A673 (cell line): ENCODE measurements at places on chromosomes 5 and 9.
A peak's percentile ranks its signal among the peaks of the same experiment; 100 is the strongest.

- no peak for DNase-seq
Measured at GRCh38 chr9:8019636-8020035, 220.1 kb upstream of the DMAC1 start.

DNA sequence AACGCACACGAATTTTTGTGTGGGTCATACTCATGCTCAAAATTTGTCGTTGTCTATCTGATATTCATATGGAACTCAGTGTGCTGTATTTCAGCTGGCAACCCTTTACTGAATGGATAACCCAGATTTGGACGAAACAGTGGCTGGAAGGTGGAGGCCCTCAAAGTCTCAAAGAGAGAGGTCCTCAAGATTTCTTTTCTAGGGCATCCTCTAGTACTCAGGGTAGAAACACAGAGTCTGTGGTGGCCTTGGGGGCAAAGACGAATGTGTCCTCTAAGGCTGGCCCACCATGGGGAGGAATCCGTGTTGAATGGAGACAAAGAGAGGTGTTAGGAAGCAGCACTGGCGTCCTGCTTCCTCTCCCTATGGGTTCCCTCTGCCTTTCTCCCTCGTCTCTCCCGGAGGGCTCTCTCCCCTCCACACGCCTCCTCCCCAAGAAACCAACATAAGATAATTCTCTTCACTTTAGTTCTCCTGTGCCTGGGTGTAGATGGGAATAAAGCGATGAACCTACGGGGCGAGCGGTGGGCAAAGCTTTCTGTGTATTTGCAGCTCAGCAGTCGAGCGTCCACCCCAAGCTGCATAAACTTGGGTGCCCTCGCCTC lies 333.7 kb downstream of the CWC27 start:
- peak; percentile 15 for DNase-seq

GRCh38 chr5:119301210-119301609 lies 54.6 kb upstream of the TNFAIP8 start:
- DNase-seq: no peak

DNA sequence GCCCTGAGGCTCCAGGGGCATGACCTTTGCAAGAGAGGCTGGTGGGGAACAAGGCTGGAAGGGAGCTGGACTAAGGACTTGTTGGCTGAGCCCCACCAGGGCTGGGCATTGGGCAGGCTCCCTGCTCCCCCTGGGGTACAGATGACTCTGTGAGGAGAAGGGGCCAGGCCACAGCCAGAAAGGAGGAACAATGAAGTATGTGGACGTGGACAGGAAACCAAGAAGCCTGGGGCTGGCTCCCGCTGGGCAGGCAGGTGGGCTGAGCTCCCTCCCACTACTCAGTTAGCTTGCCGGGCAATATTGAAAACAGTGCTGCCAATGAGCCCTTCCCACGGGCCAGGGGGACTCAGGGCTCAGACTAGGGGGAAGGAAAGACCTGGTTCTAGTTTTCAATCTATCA lies 66.1 kb upstream of the SPTLC1 start:
- DNase-seq: no peak

DNA sequence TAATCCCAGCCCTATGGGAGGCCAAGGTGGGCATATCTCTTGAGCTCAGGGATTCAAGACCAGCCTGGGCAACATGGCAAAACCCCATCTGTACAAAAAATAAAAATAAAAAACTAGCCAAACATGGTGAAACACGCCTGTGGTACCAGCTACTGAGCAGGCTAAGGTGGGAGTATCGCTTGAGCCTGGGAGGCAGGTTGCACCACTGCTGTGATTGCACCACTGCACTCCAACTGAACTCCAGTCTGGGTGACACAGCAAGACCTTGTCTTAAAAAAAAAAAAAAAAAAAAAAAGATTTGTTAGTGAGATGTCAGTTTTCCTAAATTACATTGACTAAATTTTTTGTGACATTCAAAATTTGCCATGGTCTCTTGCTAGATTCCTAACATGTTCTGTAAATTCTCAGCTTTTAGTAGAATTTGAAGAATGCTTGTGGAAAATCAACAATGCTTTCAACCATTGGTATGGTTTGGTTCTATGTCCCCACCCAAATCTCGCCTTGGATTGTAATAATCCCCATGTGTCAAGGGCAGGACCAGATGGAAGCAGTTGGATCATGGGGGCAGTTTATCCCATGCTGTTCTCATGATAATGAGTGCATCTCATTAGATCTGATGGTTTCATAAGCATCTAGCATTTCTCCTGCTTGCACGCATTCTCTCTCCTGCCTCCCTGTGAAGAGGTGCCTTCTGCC lies 236.1 kb downstream of the ARRDC3 start:
- DNase-seq: no peak

DNA sequence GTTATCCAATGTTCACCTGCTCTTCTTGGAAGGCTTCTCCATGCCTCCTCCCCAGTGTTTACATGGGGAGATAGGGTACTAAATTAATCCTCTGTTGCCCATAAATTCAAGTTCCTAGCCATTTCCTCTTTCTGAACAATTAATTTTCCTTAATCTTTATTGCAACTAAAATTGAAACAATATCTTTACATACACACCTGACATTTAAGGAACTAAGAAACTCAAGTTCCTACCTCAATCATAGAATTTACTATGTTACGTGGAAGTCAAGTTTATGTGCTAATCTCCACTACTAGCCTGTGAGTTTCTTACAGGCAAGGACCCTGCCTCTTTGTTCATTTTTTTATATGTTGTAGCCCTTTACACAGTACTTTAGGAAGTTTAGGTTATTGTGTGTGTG lies 10.1 kb upstream of the ADRB2 start:
- no peak for DNase-seq

DNA sequence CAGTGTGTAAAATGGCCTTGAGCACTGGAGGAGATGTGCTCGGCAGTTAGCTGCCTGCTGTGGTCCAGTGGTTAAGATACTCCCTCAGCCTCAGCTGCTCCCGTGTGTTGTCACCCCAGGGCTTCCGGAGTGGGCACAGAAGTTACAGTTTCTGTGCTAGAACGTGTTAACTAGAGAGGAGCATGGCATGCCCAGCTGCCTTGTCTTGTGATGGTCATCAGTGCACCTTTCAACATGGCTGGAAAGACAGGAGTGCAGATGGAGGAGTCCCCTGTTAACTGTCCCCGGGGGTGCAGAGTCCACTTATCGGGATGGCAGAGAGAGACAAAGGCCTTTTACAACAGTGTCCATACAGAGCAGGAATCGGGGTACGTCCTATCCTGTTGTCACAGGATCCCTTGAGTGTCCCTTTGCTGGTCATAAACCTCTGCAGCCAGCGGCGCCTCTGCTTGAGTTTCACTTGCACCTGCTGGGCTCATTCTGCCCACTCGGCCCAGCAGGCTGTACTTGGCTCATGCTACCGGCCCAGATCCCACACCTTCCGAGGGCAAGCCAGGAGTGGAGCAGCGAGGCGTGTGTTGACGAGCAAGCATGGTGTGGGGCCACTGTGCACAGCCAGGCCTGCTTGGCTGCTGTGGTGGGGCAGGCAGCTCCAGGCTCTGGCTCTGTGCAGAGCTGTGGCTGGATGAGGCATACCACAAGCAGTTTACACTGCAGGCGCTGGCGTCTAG lies 112.6 kb downstream of the EHMT1 start:
- DNase-seq: no peak

DNA sequence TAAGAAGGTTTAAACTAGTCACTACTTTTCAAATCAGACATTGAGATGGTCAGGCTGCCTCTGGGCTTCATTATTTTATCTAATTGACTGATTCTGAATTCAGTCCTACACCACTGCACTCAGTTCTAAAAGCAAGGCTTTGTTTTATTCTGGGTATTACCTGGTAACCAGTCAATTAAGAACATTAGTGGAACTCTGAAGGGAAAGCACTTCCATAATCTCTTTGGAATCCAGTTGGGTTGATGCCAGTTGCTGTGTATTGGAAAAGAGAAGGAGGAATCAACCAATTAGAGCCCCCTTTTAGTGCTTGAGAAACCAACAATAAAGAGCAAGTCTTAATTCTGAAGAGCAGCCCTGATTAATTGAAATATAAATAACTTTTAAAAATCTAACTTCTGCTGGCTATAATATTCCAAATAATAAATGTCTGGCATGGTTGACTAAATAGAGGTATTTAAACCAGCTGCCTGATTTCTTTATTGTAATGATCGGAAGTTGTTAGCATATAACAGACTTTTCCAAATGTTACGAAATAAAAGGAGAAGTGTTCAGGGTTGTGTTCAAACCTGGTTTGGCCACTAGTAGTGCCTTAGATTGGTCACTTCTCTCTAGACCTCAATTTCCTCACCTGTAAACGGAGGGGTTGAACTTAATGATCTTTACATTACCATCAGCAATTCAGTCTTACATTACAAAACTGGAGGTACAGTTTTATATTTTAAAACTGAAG lies 32.0 kb downstream of the CPEB4 start:
- no peak for DNase-seq

DNA sequence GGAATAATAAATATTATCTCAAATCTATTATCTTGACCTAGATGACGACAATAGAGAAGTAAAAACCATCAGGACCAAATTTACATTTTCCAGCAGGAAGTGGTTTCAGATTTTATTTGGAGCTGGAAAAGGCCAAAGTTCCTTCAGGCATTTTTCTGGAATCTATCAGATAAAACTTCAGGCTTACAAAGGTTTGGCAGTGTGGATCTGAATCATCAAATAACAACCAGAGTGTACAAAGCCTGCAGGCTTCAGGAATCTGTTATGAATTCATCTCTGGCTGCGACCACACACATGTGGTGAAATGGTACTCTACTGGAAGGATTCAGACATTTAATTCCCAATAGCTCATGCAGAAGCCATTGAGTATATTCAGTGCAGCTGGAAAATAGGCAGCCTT lies 726.4 kb upstream of the GRAMD2B start:
- DNase-seq: no peak

GRCh38 chr5:5340206-5340729 lies 82.2 kb upstream of the ICE1 start:
- DNase-seq: peak; percentile 97

GRCh38 chr9:129999141-129999510 lies 43.9 kb downstream of the FNBP1 start:
- DNase-seq: no peak

DNA sequence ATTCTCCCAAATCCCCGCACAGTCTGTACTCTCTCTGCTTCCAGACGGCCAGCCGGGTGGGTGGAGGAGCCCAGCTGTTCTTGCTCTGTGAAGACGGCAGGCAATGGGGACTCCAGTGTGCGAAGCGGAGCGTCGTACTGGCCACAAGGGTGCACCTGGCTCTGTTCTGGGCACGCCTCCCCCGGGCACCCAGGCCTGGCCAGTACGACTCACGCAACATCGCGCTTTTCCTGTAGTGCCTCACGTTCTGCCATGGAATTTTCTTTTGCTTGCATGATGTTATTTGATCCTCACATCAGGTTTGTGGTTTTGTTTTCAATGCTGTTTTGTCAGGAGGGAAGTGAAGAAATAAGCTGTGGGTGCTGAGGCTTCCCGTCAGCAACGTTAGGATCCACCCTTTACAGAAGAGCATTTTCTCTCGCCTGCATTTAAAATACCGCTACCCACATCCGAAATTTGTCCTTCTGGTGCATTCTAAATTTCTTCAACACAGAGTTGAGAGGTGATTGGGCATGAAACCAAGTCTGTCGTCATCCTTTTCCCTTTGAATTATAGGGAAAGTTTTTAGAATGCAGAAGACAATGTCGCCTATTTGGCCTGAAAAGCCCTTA lies 311.7 kb downstream of the TRIM36 start:
- peak; percentile 1 for DNase-seq

- no peak for DNase-seq
Measured at GRCh38 chr5:96931605-96932004, 4.3 kb upstream of the LNPEP start.
